ENCODE measurements at places on chromosomes 12 and 14.

DNA sequence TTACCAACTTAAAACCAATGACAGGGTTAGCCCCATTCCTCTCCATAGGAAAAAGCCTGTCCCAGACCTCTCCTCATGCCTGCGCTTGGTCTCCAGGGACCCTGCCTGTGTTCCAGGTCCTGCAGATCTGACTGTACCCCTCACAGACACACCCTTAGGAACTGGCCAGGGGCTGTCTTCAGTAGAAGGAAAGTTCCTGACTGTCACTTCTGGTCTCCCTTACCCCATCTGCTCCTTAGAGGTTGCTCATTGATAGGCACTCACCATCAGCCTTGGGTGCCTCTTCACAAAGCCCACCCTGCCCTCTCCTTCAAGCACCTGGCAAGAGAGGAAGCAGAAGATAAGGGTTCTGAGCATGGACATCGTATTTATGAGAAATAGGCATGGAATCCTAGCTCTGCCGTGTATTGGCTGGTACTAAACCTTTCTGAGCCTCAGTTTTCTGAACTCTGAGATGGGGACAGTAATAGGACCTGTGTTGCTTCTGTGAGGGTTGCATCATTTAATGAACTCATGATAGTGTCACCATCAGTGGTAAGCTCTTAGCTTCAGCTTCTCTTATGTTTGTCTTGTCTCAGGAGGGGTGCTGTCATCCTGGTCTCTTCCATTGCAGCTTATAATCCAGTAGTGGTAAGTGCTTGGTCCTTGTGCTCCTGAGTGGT, 7.5 kb downstream of the DHRS2 start:
- no peak for DNase-seq

GRCh38 chr12:124704619-124705018, 137.2 kb upstream of the NCOR2 start:
- no peak for DNase-seq

DNA sequence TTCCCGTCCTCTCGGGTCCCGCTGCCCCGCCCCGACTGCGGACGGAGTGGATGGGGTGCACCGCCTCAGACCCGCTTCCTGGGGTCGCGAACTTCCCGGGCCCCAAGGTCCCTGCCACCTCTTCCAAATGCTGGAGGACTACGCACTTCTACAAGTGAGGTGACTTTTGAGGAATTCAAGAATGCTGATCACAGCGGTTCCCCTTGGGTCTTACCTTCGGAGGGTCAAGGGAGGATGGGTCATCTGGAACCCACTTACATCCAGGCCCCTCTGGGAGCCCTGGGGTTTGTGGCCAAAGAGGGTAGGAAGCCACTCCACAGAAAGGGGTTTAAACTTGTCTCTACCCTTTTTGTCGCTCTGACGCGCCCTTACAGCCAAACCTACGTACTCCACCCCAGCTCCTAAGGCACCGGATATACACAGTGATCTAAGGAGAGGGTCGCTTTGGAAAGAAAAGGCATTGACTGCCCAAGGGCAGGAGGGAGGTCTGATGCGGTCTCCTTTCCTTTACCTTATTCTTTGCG, 532 bp upstream of the PRKD1 start:
- DNase-seq: no peak

GRCh38 chr12:88579601-88580050, 645 bp downstream of the KITLG start:
- DNase-seq: no peak

GRCh38 chr12:76272287-76272686, 75.9 kb downstream of the BBS10 start:
- no peak for DNase-seq

DNA sequence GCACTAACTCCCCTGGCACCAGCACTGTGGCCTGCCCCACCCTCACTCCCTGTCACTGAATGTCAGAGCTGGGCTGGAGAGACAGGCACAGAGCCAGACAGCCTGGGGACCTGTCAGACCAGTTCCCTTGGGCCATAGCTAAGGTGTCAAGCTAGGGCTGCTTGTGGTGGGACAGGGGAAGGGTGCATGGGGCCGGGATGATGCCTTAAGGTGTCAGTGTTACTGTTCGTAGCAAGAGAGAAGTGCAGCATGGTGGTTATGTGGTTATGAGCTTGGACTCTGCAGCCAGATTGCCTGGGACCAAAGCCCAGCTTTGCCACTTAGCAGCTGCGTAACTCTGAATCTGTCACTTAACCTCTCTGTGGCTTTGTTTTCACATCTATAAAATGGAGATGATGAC, 3.8 kb downstream of the RAPGEF3 start:
- no peak for DNase-seq

- DNase-seq: no peak
Measured at GRCh38 chr12:89575374-89575773, 49.5 kb upstream of the POC1B start.

- no peak for DNase-seq
Measured at GRCh38 chr12:111887926-111888745, 46.1 kb downstream of the MAPKAPK5 start.

DNA sequence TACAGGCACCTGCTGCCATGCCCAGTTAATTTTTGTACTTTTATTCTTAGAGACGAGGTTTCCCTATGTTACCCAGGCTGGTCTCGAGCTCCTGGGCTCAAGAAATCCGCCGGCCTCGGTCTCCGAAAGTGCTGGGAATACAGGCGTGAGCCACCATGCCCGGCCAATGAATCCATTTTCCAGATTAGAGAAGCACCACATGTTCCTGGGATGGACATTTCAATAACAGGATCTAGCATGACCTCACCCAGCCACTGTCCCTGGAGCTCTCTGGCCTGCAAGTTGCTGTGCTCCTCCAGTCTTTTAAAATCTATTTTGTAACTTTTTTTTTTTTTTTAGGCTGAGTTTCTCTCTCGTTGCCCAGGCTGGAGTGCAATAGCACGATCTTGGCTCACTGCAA, 2.2 kb downstream of the GPR132 start:
- no peak for DNase-seq

DNA sequence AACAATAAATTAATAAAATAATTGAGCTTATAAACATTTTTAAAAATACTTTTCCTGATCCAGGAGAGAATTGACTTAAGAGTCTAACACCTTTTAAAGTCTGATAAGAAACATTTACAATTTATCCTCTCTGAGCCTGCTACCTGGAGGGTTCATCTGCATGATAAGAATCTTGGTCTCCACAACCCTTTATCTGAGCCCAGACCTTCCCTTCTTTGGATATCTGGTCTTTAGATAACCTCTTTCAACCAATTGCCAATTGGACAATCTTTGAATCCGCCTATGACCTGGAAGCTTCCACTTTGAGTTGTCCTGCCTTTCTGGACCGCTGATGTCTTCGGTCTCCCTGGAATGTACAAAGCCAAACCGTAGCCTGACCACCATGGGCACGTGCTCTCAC, 1393.3 kb upstream of the TMEM132C start:
- no peak for DNase-seq

DNA sequence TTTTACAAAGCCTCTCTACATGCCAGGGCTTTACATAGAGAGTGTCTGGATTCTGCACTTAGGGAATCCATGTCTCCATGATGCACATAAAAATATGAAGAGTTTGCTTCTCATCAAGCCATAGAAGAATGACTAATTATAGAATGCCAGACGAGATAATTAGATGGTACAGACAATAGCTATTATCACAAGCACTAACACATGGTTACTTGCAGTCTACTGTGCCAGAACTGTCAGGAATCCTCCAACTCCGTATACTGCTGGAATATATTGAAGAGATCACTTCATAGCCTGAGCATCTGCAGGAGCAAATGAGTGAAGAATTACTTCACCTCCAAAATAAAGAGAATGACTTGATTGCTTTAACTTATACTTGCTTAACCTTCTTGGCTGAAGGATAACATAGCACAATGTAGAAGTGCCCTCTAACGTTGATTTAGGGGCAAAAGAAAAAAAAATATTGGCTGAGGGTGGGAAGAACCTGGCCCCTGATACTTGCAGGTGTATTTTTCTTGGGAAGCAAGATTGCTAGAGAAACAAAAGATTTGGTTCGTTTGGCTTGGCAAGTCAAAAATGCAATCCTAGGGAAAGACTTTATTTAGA, 272.8 kb upstream of the FAR2 start:
- DNase-seq: no peak
